Stimulated activated CD4-positive, alpha-beta T cell treated with anti-CD3 and anti-CD28 coated beads, Interleukin-12 subunit alpha, Interleukin-12 subunit beta, amount 100 ng/mL, for 4 hours (primary cell): ENCODE measurements at places on chromosomes 1 and 21.

- no peak for DNase-seq
These were observed 6.1 kb upstream of the C1orf53 start for GRCh38 chr1:197896301-197896700.

DNA sequence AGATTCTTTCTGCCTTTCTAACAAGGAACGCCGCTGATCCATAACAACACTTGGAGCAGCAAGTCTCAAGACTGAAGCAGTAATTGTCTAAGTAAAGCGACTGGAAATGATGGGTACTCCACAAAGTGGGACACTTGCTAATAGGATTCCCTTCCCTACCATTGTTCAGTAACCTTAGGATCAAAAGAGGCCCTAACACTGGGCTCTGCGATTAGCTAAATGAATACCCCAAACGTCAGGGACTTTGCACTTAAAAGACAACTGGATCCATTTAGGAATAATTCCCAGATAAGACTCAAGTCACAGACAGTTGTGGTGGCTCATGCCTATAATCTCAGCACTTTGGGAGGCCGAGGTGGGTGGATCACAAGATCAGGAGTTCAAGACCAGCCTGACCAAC, 221.9 kb upstream of the FGGY start:
- no peak for DNase-seq

GRCh38 chr1:58933599-58933926, 149.7 kb upstream of the JUN start:
- DNase-seq = no peak

- DNase-seq = no peak
These were observed 133.0 kb downstream of the PTPN14 start for GRCh38 chr1:214418391-214418790.

- DNase-seq = peak; percentile 2
These were observed 339 bp upstream of the RNPC3 start for GRCh38 chr1:103525114-103525606.

DNA sequence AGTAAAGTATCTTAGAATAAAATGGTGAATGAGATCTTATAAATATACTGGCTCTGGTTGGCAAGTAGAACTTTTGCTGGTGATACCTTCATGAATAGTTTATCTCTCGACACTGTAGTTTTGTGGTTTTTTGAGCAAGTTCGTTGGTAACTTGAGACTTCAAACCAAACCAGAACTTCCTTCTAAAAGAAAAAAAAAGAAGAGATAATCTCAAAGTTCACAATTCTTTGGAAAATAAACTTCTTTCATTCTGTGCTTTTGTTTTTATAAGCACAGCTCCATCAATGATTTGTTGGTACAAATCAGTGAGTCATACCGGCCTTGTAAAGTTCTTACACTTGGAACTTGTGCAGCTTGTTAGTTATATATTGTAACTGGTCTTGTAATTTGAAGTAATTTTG, 2.3 kb downstream of the HIPK1 start:
- no peak for DNase-seq

GRCh38 chr21:26374817-26375216, 198.3 kb downstream of the CYYR1 start:
- DNase-seq = no peak

DNA sequence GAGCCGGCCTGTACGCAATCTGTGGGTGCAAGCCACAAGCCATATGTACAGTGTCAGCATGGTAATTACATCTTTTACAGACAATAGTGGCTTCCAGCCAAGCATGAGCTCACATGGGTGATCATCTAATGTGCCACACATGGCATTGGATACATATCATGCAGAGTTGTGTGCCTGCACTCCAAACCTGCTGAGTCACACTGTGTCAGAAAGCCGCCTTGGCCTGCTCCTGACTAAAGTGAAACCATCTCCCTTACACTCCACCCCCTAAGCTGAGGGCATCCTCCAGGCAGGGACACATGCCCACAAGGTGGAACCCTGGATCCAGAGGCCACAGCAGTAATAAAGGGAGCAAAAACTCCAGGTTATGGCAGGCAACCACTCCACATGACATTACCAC, 72.5 kb downstream of the KCNT2 start:
- DNase-seq = no peak

DNA sequence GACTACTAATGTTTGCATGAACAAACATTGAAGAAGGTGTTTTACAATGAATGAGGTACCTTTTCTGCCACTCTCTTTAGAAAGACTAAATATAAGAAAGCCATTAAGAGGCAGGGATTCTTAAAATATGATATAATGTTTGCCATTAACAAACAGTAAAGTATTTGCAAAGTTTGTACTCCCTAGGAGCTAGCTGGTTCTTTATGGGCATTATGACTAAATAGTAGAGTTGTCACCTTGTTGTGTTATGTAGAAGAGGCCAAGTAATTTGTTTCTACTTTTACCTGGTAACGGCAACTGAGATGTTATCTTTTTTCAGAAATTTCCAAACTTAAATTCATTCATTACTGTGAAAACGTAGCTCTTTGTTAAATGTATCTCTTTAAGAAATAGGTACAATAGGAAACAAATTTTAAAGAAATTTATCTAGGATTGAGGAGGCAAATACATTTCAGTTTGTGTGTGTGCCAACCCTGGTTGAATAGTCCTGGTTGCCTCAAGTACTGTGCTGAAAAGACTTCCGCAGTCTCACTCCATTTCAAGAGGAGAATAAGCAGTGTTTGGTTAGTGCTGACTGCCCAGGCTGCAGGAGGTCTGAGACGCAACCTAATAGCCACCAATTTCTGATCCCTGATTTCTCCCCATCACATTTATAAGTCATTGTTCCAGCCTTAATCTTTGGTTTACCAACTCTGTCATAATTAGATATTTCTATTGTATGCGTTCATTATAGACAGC, 52.1 kb downstream of the WDR3 start:
- no peak for DNase-seq

DNA sequence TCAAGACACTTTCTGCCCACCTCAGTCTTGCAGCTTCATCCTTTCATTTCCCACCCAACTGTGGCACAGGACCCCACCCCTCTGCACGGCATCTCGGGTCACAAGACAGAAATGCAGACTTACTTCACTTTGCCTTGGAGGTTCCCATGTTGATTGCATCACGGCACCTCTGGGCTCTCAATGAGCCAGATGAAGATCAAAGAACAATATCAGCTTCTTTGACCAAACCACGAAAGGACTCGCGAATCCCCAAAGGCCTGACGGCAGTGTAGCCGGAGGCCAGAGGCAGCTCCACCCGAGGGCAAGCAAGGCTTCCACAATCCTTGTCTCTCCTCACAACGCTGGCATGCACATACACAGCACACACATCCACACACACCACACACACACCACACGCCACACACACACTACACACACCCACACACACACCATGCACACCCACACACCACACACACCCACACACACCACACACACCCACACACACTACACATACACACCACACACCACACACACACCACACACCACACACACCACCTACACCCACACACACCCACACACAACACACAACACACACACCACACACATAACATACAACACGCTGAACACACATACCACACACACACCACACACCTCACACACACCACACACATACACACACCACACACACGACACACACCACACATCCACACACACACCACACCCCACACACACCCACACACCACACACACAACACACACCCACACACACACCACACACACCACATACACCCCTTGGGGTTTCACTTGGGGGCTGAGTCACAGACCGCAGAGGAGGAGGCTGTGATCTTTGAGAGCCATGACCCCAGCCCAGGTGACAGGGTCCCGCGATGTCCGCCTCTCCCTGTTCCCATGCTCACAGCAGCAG, 35.8 kb downstream of the UBASH3A start:
- no peak for DNase-seq

GRCh38 chr1:34597877-34598514, 156.9 kb upstream of the GJB5 start:
- peak; percentile 49 for DNase-seq

DNA sequence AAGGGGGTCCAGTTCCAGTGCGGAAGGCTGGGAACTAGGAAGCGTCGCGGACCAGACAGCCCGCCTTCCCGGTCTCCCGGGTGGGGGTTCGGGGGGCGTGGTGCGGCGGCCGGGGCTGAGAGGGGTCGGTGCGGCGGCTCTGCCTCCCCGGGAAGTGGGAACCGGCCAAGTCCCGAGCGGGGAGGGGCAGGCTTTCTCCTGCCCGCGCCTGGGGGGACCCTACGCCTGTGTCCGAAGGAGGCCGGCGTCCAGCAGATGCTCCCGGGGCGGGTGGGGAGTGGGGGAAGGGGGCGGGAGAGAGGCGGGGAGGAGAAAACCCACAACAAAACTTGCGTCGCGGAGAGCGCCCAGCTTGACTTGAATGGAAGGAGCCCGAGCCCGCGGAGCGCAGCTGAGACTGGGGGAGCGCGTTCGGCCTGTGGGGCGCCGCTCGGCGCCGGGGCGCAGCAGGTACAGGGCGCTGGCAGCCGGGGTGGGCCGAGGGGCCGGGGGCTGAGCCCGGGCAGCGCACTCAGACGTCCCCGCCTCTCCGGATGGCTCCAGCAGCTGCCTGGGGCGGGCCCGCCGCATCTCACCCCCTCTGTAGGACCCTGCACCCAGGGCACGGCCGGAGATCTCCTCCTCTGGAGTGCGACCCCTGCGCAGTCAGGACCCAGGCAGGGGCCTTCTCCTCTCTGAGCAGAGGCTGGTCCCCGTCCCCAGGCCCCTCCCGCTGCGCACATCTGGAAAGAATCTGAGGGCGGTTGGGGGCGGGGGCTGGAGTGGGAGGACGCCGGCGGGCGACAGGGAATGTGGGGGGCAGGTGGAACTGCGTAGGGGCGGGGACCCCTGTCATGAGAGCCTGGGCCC, at the start of gene PODN:
PODN (plus strand) TSS at position 355 of the 849 bp plus-strand sequence. CDS start 7,643 bp downstream, outside the sequence.
- no peak for DNase-seq

DNA sequence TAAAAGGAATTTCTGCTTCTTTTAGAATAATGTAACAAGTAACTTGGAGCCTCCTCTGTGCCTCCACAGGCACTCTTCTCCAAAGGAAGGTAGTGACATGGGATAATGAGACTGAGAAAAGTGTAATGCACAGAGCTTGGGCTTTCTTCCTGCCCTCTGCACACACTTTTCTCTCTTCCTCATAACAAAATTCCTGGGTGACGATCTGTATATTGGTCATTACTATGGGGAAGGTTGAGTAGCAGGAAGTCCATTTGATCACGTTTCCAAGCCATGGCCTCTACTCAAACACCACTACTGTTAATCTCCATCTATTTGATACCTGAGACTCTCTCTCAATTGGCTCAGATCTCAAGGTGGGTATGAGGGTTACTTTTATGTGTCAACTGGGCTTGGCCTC, 113.9 kb downstream of the GRIK1 start:
- DNase-seq = no peak

DNA sequence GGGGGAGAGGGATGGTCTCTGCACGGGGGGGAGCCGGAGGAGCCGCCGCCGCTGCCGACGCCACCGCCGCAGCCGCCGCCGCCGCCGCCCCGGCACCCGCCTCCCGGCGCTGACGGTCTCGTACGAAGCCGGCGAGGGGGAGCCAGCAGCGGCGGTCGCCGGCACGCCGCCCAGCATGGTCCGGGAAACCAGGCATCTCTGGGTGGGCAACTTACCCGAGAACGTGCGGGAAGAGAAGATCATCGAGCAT, 311 bp downstream of the SPEN start:
- no peak for DNase-seq

DNA sequence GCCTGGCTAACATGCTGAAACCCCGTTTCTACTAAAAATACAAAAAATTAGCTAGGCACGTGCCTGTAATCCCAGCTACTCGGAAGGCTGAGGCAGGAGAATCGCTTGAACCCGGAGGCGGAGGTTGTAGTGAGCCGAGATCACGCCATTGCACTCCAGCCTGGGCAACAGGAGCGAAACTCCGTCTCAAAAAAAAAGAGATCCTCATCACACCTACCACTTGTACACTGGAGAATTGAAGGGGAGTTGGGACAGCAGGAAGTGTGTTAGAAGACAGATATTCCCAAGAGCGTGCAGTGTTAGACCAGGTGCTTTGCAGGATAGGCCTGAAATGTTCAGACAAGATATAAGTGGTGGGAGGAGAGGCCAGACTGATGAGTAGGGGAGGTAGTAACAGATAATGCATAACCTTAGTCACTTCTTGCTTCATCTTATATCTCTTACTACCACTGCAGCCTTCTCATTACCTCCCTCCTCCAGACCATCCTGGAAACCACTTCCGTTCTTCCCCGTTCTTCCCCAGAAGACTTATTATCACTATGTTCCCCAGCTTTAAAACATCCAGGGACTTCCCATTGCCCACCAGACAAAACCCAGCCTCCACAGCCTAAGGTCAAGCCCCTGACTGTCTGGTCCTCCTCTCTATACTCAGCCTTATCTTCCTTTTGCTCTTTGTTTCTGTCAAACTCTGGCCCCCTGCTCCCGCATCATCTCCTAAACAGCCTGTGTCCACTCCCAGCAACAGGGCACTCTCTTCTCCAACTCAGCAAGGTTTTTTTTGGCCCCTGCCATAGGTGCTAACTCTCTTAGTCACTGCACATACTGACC, 21.3 kb downstream of the FAM20B start:
- DNase-seq = no peak

GRCh38 chr1:202189001-202189790, 4.4 kb upstream of the LGR6 start:
- peak; percentile 83 for DNase-seq

DNA sequence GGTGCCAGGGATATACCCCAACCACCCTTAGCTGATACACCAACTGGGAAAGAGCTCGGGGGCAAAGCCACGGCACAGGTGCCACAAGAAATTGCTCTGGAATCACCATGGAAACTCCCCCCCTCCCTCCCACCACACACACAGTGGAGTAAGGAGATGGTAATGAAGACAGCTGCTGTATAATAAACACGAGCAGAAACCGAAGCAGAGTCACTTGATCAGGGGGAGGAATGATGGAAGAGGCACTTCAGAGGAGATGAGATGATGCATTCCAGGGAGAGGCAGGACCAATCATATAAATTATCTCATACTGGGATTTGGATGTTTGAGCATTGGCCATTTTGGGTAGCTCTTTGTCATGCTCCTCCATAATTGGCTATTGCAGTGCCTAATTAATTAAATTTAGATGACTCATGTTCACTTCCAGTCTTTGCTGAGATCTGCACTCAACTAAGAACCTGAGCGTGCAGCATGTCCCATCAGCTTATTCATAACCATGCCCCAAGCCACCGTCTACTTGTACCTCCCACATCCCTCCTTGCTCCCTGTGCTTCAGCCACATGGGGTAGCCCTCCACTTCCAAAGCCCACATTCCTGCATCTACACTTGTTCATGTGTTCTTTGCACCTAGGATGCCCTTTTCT, 189.5 kb downstream of the ZSCAN20 start:
- no peak for DNase-seq

GRCh38 chr1:56068908-56069307, 510.5 kb downstream of the PLPP3 start:
- no peak for DNase-seq

- DNase-seq = no peak
These were observed 90.1 kb downstream of the TENT5C start for GRCh38 chr1:117695796-117696490.
